Tongue (tissue), 3 donors: ENCODE measurements at places on chromosomes 1 and 21. TPM values are rescaled to one million over a fixed set of nuclear protein-coding genes. Genes with fewer than 3 reads are reported as not detected.
A peak's percentile ranks its signal among the peaks of the same experiment; 100 is the strongest.

Gene SLC16A4
- total RNA-seq: 10.8 TPM

- no peak for DNase-seq
Measured at GRCh38 chr1:86527306-86527705, 19.6 kb upstream of the CLCA4 start.

Gene ZC3H12A
- 5.1 TPM for total RNA-seq

Gene OR2T33
- not detected for total RNA-seq

DNA sequence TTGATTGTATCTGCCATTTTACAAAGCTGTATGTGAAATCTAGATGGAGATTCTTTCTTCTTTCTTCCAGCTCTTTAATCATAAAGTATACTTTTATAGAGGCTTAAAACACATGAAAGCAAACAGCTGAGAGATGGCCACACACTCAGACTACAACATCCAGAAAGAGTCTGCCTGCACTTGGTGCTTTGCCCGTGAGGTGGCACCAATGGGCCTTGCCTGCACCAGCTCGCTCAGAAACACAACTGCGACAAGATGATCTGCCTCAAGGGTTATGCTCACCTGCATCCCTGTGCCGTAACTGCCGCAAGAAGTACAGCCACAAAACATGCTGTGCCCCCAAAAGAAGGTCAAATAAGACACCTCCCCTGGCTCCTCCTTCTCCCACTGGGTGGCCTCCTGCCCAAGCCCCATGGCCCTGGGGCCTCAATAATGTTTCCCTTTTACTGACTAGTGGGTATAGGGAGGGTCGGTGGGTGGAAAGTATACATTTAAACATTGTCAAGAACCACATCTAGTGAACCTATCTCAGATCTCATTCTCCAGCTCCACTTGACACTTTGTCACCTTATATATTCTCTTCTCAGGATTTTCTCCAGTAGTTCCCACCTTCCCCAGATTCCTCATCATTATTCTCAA is 66.7 kb upstream of the ANGPTL3 start:
- DNase-seq: peak; percentile 54

DNA sequence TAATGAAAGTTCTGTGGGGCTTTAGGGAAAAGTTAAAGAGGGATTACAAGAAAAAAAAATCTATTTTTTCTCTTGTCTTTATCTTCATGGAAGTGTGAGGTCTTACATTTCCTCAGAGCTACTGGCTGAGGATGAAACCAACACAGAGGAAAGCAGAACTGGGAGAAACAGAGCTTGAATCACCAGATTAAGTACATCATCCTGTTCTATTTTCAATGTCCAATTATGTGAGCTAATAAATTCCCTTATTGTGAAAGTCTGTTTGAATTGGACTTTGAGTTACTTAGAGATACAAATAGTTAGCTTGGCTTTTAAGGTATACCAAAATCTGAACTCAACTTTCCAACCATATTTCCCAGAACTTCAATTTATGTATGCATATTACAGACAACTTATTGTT is 69.2 kb downstream of the LPGAT1 start:
- DNase-seq: peak; percentile 19

Gene OR2T29
- not detected for total RNA-seq

DNA sequence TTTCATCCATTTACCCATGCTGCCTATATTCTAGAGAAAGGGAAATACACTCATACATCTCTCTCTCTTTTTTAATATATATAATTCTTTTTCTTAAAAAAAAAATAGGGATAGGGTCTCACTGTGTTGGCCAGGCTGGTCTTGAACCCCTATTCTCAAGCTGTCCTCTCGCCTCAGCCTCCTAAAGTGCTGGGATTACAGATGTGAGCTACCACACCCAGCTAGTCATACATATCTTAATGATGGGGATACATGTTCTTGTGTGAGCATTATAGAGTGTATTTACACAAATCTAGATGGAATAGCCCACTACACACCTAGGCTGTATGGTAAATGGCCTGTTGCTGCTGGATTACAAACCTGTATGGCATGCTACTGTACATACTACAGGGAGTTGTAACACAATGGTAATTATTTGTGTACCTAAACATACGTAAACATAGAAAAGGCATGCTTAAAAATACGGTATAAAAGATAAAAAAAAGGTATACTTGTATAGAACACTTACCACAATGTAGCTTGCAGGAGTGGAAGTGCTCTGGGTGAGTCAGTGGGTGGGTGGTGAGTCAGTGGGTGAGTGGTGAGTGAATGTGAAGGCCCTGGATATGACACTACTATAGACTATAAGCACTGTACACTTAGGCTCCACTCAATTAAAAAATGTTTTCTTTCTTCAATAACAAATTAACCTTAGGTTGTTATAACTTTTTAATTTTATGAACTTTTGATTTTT is 72.9 kb downstream of the IVNS1ABP start:
- DNase-seq: no peak

- no peak for DNase-seq
Measured at GRCh38 chr1:51519865-51520699, 1.0 kb upstream of the EPS15 start.

GRCh38 chr1:203038217-203038741 is 12.0 kb downstream of the PPFIA4 start:
- peak; percentile 94 for DNase-seq

Gene SLAMF6
- not detected for total RNA-seq

Gene NIT1
- 19.3 TPM for total RNA-seq

DNA sequence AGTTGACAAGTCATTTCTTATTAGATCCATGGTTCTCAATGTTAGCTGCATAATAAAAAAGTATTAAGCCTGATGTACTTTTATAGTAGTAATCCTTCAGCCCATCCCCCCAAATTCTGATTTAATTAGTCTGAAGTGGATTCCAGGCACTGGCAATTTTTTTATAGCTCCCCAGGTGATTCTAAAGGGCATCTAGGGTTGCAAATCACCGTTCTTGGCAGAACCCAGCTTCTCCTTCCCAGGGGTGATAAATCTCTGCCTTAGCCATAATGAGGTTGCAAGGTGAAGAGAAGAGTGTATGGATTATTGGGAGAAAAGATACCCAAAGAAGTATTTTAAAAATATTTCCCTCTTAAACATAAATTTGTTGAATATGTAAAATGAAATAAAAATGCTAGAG is 43.0 kb upstream of the RXRG start:
- DNase-seq: no peak

DNA sequence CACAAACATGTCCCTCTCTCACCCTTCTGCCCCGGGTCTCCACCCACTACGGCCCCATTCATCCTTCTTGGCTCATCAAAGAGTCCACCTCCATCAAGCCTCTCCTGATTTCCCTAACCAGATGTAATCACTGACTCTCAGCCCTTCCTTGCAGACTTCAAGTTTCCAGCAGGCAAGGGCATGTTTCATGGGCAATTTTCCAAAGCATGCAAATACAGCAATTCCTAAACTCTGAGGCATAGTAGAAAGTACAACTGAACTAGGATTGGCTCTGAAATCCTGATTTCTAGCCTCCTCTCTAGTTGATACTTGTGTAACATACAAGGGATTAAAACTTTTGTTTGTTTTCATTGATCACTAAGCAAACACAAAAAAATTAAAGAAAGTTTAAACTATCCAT is 109.1 kb upstream of the GADD45A start:
- peak; percentile 44 for DNase-seq

GRCh38 chr1:1857096-1857703 is 33.7 kb downstream of the GNB1 start:
- no peak for DNase-seq

- no peak for DNase-seq
Measured at GRCh38 chr21:44458971-44459711, 3.8 kb downstream of the LRRC3 start.

Gene SPATA45
- total RNA-seq: not detected

Gene EVA1C
- total RNA-seq: 8.8 TPM

Gene LCE1D
- not detected for total RNA-seq

DNA sequence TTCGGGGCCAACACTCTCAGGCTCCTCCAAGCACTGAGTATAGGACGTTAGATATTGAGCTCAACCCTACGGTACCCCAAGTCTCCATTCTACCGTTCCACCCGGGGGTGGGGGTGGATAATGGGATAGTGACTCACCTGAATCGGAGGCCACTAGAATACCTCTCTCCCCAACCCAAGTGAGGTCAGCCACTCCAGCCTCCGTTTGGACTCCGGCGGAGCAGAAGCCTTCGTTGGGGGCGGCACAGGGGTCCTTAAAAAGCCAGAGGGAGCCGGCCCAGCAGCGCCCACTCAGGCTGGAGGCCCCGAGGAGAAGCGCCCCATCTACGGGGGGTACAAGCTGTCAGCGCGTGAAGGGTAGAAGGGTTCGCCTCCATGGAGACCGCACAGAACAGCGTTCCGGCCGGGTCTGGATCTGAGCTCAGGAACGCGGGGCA is 556 bp downstream of the WDR77 start:
- DNase-seq: no peak

- DNase-seq: no peak
Measured at GRCh38 chr1:12730156-12730555, 14.2 kb downstream of the AADACL3 start.

Gene KCNJ9
- not detected for total RNA-seq

Gene GJA9
- total RNA-seq: not detected

DNA sequence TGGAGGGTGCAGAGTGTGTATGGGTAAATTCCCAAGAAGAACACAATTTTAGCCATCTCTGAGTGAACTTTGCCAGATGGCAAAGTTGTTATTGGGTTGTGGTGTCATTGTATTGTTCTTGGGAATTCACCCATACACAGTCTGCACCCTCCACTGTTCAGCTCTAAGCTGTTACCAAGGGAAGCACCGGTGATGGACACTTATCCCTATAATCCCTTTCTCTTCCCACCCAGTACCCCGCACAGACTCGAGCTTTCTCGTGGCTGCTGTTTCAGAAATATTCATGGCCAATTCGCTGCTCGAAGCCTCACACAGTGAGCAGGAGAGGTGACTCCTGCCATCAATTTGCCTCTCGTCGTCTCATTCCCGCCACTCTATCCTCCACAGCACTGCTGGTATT is 95.7 kb upstream of the PALMD start:
- no peak for DNase-seq

DNA sequence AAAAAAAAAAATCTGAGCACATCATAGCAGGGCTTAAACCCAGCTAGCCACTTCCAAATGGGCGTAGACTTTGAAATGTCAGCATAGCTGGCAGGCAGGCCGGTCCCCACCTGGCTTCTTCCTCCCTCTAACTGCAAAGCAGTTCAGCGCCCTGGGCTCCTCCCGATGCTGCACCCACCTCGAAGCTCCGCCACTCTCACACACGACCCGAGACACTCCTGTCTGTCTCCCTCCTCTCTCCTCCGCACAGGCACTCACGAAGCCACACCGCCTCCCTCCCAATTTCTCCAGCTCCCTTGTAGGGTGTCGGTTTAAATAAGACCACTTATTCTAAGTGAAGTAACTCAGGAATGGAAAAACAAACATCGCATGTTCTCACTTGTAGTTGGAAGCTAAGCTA is 301.3 kb downstream of the NPHP4 start:
- DNase-seq: peak; percentile 62

DNA sequence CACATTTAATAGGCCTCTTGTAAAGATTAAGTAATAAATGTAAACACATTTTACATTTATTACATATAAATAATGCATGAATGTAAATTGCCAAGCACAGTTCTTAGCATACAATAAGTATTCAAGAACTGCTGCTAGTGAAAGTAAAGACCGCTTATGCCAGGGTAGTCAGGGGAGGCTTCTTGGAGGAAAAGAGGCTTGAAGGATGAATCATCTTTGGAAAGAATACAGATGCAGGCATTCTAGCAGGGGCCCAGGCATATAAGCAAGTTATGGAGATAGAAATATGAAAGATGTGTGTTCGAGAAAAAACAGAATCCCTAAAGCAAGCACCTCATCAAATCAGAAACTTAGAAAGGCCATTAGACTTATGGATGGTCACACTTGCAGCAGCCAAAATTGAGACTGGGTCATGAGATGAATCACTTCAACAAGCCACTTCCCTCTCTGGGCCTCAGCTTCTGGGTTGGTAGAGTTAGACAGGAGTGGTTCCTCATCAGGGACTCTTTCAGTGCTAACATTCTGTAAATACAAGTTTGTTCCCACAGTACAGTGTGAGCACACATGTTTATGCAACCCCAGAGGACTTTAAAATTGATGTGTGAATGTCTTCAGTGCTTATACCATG is 79.8 kb upstream of the ROR1 start:
- DNase-seq: no peak

GRCh38 chr1:16387201-16388188 is 20.5 kb downstream of the SZRD1 start:
- DNase-seq: peak; percentile 54

DNA sequence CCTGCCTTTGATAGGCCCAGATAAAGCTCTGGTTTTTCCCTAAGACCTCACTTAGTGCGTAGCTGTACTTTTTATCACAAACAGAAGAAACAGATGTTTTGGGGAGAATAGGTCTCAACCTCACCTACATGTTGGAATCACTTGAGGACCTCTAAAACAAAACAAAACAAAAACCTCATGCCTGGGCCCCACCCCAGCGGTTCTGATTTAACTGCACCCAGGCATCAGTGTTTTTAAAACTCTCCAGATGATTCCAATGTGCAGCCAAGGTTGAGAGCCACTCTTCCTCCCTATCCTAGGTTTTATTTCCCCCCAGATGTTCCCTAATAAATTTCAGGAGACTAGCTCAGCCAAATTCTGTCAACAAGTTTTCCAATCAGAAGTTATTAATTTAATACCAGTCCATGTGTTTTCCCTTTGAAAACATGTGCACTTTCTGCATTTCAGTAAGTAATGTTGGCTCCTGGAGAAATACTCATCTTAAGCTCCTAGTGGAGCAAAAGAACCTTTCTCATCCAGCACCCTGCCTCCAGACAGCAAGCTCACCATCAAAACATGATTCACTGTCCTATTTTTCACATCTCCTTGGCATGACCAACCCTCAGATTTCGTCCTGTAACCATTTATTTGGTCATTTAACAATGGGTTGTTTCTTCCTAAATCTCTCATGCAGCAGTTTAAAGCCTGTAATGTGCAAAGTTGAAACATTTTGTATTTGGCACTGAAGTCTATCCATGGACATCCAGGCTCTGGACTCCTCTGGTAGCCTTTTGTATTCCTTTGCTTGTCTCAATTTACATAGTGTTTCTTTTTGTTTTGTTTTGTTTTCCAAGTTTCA is 27.5 kb downstream of the LRRC8C start:
- DNase-seq: peak; percentile 38

DNA sequence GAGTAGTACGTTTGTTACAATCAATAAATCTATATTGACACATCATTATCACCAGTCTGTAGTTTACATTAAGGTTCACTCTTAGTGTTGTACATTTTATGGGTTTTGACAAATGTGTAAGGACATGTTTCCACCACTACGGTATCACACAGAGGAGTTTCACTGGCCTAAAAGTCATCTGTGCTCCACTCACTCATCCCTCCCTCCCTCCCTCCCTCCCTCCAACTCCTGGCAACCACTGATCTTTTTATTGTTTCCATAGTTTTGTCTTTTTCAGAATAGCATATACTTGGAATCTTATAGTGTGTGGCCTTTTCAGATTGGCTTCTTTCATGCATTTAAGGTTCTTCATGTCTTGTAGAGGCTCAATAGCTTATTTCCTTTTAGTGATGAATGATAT is 44.1 kb upstream of the RHOU start:
- DNase-seq: no peak

GRCh38 chr1:150322310-150322709 is 977 bp downstream of the PRPF3 start:
- no peak for DNase-seq

Gene FNBP1L
- total RNA-seq: 57.0 TPM

- no peak for DNase-seq
Measured at GRCh38 chr1:99232172-99232571, 32.1 kb upstream of the PLPPR4 start.
